ENCODE measurements at places on chromosomes 2 and 18.

GRCh38 chr2:171492664-171493063, 29.6 kb upstream of the CYBRD1 start:
- no peak for DNase-seq

GRCh38 chr2:177551989-177552421, 159.4 kb downstream of the AGPS start:
- peak; percentile 68 for DNase-seq

GRCh38 chr2:118847762-118848172, 319 bp upstream of the EN1 start:
- DNase-seq, result peak; percentile 70

DNA sequence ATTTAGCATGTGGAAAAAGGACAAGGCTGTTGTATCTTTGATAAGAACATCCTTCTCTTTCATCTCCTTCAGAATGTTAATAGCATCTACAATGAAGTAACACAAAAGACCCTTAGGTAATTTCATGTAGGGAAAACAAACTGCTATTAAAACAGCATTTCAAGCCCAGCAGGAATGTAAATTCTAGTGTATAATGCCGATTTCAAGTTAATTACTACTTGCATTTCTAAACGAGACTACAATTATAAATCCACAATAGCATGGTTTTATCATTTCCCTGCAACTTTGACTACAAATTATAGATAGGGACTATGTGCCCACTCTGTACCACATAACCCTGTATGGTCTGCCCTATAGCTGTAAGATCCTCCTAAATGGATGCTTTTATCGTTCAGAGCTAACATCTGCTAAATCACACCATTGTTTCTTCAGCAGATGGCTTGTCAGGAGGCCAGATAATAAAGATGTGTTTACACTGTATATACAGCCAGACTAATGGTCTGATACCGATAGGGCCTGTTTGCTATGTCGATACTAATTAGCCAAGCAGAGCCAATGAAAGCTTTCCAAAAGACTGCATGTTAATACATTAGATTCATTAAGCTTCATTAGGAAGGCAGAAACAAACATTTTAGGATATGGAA, 51.9 kb downstream of the LRPPRC start:
- no peak for DNase-seq

- DNase-seq, result no peak
Measured at GRCh38 chr2:44560941-44561340, 199.2 kb downstream of the CAMKMT start.

DNA sequence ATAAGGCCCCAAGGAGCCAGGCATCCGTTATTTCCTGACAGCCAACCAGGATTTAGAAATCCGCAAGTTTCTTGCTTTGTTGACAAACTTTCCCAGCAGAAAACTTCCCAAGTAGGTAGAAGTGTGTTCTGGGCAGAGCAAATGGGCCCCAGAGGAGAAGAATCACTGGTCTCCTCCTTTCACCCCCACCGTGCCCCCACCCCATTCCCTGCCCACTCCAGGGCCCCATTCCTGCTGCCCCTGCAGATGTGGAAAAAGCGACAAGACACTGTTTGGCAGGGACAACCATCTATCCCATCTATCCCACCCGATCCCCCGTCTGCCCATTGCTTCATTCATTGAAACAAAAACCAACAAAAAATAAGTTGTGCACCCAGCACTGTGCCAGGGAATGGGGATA, 10.2 kb upstream of the FAHD2A start:
- DNase-seq, result no peak

- DNase-seq, result no peak
Measured at GRCh38 chr2:232873292-232873908, 3.3 kb downstream of the SNORC start.

DNA sequence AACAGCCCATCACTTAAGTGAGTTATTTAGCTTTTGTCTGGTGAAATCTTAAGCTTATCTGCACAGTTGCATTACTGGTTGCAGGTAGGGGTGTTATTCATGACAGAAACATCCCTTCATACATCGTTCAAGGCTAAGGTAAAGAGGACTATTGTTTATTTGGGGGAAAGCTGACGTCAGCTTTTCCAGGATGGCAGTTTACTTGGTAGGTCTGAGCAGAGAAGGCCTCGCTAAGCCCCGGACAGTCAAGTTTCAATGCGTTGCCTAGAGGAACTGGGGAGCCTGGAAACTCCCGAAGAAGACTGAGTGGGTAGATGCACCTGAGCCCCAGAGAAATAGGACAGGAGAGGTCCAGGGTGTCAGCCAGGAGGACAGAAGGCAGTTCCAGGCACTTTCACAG, 2.2 kb downstream of the RNU4ATAC start:
- no peak for DNase-seq

DNA sequence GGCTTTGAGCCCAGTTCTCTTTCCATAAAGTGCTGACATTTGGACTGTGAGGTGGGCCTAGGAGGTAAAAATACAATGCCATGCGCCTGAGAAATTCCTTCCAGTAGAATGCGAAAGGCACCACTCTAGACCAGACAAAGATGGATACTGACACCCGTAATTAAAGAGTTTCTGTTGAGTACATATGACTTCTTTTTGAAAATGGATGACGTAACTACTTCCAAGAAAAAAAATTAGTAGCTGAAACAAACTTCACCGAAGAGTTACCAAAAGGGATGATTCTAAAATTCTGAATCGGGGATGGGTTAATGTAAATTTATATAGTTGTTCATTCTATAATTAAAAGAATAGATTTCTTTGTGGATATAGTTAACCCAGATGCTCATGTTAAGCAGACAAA, 146.8 kb downstream of the ALK start:
- no peak for DNase-seq

Measured in testis (tissue), 5 donors.